ENCODE measurements at places on chromosomes 16 and 17.

- no peak for DNase-seq
Measured at GRCh38 chr16:1078579-1079021, 6.1 kb downstream of the SSTR5 start.

GRCh38 chr16:49703483-49703882 is 152.4 kb downstream of the ZNF423 start:
- no peak for DNase-seq

GRCh38 chr16:72840631-72841381 is 207.1 kb downstream of the ZFHX3 start:
- no peak for DNase-seq

DNA sequence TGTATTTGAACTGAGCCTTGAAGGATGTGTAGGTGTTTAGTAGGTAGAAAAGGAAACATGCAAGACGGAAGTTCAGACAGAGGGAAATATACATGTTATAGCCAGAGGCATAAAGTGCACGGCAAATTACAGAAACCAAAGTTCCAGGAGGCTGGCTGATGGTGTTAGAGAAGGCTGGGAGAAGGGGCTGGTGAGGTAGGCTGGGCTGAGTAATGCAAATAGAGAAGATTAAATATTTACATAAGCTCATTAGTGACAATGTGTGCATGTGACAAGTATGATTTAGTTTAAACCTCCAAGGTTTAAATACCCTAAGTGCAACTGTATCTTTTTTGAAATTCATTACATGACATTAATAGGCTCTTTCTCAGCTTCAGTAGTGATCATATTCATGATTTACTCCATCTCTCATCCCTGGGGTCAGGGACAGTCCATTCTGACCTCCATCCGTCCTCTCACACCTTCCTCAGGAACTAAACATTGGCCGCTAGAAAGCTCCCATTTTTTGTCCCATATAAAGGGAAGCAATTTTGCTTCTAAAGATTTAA is 399.8 kb upstream of the SALL1 start:
- DNase-seq: no peak

GRCh38 chr16:84159007-84159406 is 13.9 kb downstream of the DNAAF1 start:
- no peak for DNase-seq

- DNase-seq: no peak
Measured at GRCh38 chr17:35352284-35352683, 21.1 kb downstream of the SLFN11 start.

GRCh38 chr16:88478889-88479792 is 26.1 kb downstream of the ZFPM1 start:
- no peak for DNase-seq

DNA sequence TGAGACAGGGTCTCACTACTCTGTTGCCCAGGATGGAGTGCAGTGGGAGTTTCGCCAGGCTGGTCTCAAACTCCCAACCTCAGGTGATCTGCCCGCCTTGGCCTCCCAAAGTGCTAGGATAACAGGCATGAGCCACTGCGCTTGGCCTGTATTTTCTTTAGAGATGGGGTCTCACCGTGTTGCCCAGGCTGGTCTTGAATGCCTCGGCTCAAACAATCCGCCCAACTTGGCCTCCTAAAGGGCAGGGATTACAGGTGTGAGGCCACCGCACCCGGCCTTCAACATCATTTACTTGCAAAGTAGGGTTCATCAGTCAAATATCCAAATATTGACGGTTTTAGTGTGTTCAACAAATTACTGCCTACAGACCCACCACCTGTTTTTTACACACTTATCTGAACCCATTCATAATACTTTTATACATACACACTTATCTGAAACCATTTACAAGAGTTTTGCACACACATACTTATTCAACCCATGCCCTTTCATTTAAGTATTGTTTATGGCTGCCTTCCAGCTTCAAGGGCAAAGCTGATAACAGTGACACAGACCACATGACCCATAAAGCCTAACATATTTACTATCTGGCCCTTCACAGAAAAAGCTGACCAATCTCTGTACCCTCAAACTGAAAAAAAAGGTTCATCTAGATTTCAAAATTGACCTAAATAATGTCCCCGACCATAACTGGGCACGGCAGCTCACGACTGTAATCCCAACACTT is 11.9 kb downstream of the TMEM170A start:
- DNase-seq: no peak

- no peak for DNase-seq
Measured at GRCh38 chr17:50373705-50374104, 676 bp downstream of the EME1 start.

GRCh38 chr17:48240562-48241130 is 133.1 kb downstream of the SNX11 start:
- no peak for DNase-seq

GRCh38 chr17:75498039-75498725 is 17.2 kb downstream of the CASKIN2 start:
- DNase-seq: no peak

DNA sequence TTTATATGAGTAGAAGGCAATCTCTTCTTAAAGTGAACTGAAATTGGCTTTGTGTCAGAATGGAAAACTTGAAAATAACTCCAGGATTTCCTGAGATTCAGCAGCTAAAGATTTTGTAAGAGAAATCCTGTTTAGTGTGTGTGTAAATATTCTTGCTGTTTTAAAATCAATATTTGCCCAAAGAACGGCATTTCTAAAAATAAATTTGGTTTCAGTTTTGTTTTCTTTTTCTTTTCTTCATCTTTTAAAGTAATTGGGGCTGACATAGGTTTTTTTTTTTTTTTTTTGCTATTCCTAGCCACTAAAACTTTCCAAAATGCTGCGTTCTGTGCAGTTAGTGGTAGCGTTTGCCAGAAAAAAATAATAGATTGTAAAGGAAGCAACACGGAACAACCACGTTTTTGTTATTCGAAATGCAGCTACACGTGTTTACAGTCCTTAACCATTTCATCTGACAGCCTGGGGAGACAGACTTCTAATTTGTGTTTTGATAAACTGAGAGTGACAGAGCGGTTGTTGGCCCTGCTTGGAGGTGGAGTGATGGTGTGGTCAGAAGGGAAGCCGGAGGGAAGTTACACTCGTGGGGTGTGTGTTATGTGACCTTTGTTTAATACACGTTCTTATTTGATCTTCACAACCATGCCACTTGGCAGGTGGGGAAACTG is 21.6 kb upstream of the SMPD3 start:
- no peak for DNase-seq

GRCh38 chr17:39671651-39672521 is 3.6 kb downstream of the PNMT start:
- DNase-seq: no peak

GRCh38 chr16:75377729-75378386 is 55.4 kb downstream of the CFDP1 start:
- peak; percentile 98 for DNase-seq

- DNase-seq: no peak
Measured at GRCh38 chr17:36204724-36205500, 6.0 kb upstream of the CCL4L2 start.

- DNase-seq: no peak
Measured at GRCh38 chr16:63652091-63652490, 1469.8 kb downstream of the CDH11 start.

DNA sequence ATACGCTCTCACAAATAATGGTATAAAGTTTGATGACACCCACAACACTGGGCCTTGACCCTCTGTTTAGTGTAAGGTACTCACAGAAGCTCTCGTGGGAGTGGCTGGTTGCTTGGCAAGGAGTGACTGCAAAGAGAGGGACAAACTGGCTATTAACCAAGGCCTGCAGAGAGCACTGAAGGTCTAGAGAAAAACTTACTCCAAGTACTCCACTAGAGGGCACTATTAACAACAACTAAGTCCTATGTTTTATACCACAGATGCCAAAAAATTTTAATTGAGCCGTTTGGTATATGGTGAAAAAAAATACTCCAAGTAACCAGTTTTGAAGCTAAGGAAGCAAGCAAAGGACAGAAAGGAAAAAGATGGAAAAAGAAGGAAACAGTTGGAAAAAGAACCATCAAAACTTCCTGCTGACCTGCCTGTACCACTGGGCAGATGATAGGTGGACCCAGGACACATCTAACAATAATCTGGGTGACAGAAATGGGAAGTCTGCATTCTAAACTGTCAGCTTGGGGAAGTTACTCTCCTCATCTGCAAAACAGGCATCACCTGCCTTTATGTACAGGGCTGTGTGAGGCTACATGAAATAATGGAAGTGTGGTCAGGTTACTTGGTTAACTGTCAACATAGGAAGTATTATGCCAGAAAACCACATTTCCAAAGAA is 23.2 kb downstream of the DYNC1LI2 start:
- DNase-seq: no peak

DNA sequence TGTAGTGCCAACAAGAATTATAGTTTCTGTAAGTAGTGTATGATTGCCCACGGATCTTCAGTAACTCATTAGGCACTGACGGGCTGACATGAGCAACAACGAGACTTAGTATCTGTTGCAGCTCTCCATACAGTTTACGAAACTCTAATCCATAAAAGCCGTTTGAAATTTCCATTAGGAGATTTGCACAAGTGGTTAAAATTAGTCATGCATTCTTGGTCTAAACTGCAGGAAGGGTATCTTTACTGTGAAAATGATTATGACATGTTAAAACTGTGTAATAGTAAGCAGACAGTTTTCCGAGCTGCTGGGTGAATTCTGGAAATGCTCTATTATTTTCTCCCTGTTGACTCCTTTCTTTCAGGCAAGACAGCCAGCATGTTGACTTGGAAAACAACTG is 605.0 kb downstream of the WWOX start:
- DNase-seq: no peak

DNA sequence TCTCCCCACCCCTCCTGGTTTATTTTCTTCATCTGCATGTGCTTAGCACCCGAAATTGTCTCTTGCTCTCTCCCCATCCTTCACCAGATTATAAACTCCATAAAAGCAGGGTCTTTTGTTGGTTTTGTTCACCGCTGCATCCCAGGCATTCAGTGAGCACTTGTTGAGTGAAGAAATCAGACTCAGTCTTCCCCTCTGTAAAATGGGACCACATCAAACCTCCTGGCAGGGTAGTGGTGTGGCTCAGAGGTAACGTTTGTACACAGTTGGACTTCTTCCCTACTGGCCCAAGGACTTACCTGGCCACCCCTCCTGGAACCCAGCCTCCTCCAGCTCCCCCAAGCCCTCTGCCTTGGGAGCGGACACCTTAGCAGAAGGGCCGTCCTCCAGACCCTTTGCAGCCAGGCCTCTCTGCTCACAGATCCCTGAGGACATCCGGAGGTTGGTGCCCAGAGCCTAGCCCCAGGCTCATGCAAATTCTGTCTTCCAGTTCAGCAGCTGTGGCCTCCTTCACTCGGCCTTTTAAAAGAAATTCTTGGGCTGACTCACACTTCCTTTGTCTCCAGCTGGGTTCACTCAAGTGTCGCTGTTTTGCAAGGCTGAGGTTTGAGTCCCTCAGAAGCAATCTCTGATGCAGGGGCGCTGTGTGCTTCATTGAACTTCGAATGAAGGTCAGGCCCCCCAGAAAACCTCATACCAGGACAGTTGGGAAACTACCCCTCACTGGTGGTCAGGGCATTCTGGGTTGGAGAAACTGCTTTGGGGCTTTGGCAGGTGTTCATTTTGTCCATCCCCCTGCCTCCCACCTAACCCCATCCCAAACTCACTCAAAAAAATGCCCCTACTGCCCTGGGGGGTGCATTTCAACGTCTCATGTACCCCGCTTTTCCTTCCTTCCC is 16.8 kb upstream of the RMI2 start:
- peak; percentile 80 for DNase-seq

DNA sequence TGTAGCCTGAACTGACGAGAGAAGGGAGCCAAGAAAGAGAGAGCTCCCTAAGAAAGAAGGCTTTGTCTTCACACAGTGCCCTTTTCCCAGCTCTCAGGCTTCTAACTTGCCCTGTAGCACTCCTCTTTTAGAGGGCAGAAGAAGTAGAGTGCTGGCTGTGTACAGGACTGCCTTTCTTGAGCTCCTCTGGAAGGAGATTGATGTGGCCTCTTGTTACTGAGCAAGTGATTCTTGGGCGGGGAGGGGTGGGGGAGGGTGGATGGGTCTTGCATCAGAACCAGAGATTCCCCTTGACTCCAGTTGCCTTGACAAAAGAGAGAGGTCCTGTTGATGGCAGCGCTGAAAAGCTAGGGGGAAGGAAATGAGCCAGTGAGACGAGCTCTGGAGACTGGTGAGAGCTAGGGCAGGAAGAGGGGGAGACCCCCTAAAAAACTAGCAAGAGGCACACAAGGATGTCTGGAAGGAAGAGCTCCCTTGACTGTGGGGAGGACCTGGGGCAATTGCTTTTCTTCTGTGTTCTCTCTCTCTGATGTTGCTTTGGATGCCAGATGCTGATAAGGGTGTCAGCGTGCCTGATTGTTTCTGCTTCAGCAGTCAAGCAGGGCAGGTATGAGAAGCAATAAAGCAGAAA is 18.4 kb downstream of the GPR179 start:
- no peak for DNase-seq

DNA sequence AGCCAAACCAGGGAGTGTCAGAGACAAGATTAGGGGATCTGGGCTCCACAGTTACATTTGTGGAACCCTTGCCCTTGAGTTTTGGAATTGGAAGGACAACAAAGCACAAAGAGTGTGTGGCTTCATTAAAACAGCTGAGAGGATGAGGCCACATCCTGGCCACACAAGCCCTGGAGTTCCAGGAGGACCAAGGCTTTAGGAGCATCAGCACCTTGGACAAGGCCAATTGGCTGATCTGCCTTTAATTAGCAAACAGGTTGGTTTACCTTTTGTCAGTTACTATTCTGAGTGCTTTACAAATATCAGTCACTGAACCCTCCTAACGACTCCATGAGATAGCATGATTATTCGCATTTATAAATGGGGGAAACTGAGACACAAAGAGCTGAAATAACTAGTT is 54.7 kb downstream of the SLC6A2 start:
- DNase-seq: no peak

DNA sequence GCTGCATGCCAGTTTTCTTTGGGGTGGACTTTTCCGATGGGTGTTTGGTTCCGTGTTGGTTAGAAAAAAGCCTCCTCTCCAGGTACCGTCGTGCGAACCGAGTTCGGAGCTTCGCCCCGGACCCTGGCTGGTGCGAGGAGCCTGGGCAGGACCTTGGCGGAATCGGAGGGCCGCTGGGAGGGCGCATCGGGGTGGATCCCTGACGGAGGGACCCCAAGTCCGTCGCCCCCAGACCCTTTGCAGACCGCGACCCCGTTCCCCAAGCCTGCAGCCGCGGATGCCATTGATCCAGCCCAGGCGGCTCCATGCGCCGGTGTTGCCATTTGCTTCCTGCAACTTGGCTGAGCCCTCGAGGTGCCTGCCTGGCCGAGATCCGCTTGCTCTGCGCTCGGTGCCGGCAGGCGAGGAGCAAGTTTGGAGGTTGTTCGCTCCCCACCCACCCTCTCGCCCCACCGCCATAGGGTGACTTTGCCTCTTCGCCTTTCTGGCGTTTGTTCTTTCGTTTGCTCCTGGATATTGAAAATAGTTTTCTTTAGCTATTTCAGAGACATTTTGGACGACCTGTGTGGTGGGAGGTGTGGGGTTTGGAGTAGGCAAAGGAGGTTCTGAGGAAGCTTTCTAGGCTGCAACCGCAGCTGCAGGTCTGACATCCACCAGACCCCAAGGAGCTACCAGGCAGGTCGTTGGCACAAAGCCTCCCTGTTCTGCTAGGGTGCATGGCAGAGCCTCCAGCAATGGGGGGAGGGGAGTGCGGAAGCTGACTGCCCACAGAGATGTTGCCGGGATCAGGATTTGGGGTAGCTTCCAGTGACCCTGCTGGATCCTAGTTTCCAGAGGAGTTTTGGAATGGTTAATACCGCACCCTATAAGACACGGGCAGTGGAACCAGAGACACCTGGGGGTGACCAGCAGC is 58.2 kb downstream of the RAP1GAP2 start:
- no peak for DNase-seq

- DNase-seq: no peak
Measured at GRCh38 chr17:45759761-45760160, 24.4 kb upstream of the CRHR1 start.

Data from smooth muscle cell of the brain vasculature (primary cell).